ENCODE measurements at places on chromosomes 11 and 22.

DNA sequence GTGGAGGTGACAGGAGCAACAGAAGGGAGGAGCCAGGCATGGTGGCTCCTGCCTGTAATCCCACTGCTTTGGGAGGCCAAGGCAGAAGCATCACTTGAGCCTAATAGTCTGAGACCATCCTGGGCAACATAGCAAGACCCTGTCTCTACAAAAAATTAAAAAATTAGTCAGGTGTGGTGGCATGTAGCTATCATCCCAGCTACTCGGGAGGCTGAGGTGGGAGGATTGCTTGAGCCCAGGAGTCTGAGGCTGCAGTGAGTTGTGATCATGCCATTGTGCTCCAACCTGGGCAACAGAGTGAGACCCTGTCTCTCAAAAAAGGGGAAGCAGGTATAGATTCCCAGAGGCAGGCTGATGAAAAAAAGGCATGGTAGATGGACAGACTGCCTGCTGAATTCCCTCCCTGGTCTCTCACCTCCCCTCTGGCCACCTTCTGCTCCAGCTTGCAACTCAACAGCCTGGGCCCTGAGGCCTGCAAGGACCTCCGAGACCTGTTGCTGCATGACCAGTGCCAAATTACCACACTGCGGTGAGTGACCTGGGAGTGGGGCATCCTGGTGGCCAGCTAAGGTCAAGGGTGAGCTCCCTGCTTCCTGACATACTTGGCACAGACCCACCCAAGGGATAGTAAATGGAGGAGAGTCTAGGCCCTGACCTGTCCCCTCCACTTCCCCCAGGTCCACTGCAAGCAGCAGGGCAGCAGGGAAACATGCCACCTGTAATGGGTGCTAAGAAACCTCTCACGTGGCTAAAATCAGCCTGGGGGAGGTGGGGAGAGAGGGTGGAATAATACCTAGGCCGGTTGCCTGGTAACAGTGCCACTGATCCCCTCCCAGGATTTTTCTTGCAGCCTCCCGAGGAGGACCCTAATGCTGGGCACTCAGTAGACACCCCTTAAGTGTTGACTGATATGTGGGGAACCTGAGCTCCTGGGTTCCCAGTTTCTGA is 4.3 kb upstream of the NHERF4 start:
- DNase-seq: no peak

- DNase-seq: no peak
These were observed 39.8 kb upstream of the SHISAL1 start for GRCh38 chr22:44352378-44353035.

- DNase-seq: no peak
These were observed 6.8 kb upstream of the CHKA start for GRCh38 chr11:68127714-68128681.

DNA sequence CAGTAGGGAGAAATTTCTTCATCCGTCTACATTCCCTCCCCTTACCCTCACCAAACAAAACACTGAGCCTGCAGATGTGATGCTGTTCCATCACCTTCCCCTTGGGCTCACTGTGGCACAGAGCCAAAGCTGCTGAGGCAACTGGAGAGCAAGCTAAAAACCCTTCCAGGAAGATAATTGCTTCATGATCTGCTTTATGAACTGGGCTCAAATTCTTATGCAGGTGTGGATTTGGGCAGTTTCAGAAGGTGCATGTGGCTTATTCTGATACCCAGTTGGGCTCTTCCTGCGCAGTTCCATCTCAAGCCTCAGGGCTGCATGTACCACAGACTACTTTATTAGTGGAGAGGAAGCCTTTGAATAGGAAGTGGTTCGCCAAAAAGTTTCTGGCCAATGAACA is 58.3 kb downstream of the AAMDC start:
- no peak for DNase-seq

- DNase-seq: no peak
These were observed 45.1 kb upstream of the LMO2 start for GRCh38 chr11:33936725-33937604.

GRCh38 chr11:111733016-111733415 is 33.2 kb downstream of the PPP2R1B start:
- no peak for DNase-seq

- no peak for DNase-seq
These were observed 47.0 kb upstream of the GALNT18 start for GRCh38 chr11:11668781-11669180.

DNA sequence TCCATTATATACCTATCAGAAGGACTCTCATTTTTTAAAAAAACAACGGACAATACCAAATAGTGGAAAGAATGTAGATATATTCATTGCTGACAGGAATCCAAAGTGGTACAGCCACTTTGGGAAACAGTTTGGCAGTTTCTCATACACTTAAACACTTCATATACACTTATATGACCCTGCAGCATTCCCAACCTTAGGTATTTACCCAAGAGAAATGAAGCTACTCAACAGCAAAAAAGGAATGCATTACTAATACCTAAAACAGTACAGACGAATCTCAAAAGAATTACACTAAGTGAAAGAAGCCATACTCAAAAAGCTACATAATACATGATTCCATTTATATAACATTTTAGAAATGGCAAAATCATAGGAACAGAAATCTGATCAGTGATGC is 51.5 kb downstream of the RBFOX2 start:
- DNase-seq: no peak

DNA sequence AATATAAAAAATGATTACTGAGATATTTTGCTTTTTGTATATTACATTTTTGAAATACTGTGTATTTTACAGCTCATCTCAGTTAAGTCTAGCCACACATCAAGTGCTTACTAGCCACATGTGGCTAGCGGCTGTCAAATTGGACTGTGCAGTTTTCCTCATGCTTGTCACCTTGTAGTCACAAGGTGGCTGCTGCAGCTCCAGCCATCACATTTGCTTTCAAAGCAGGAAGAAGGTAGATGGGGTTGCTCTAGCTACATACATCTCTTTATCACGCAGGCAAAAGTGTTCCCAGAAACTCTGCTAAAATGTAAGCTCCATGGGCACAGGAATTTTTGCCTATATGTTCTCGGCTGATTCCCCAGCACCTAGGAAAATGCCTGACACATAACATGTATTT is 61.5 kb downstream of the MICAL2 start:
- no peak for DNase-seq

- DNase-seq: no peak
These were observed 22.1 kb upstream of the RRAS2 start for GRCh38 chr11:14380947-14381561.

DNA sequence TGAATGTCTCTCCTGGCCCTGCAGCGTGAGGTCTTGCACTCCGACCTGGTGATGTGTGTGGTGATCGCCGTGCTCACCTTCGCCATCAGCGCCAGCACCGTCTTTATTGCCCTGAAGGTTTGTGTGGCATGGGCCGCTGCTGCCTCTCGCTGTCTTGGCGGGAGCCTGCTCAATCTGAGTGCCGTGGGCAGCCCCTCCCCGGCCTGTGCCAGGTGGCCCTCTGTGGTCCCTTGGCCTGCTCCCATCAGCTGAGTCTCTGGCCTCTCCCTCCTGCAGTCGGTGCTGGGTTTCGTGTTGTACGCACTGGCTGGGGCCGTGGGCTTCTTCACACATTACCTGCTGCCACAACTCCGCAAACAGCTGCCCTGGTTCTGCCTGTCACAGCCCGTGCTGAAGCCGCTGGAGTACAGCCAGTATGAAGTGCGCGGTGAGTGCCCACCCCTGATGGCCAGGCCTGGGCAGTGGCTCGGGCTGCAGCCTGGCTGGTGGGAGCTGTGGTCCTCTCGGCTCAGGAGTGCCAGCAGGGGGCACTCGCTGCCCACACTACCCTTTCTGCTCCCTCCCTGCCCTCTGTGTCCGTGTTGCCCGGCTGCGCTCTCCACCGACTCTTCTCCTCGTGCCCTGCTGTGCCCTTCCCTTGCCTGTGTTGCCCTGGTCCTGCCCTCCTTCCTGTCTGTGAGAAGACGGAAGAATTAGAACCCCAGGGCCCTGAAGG is 10.2 kb downstream of the PCNX3 start:
- no peak for DNase-seq

GRCh38 chr11:61820174-61820573 is 3.4 kb upstream of the FADS1 start:
- no peak for DNase-seq

GRCh38 chr11:111448414-111448813 is 63.8 kb downstream of the BTG4 start:
- DNase-seq: no peak

DNA sequence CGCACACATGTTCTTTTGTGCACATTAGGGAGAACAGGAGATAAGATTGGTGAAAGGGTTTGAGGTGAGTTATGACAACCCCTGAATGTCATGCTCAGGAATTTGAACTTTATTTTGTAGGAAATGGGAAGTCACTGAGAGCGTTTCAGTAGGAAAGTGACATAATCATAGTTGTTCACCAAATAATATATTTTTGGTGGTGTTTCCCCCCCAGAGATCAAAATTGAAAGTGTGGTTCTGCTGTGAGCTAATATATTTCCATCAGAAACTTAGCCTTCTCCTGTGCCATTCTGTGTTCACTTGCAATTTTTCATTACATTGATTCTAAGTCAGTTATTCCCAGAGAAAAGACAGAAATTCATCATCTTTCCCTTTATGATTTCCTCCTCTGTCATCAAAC is 64.1 kb upstream of the RCN1 start:
- no peak for DNase-seq

- DNase-seq: no peak
These were observed 26.5 kb downstream of the RPL27A start for GRCh38 chr11:8709002-8709672.

DNA sequence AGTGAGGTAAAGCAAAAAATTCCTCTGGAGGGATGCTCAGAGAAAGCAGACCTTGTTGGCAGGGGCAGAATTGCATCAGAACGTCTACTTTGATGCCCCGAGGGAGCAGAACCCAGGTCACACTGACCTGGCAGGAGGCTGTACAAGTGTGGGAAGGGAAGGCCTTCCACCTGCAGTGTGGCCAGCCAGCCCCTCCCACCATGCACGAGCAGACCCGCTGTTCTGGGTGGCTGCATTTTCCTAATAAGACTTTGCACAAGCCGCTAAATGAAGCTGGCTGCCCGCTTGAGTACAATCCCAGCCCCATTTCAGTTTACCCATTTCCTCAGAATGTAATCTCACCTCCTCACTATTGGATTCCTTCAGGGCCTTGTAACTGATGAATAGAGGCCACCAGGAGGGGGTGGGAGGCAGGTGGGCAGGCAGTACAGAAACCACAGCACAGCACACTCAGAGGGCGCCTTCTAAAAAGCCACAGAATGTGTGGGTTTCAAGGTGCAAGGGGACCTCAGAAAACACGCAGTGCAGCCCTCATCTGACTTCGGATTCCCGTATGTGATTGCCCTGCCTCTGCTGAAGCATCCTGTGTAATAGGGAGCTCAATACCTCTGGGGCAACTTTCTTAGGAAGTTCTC is 316.6 kb downstream of the OPCML start:
- no peak for DNase-seq

DNA sequence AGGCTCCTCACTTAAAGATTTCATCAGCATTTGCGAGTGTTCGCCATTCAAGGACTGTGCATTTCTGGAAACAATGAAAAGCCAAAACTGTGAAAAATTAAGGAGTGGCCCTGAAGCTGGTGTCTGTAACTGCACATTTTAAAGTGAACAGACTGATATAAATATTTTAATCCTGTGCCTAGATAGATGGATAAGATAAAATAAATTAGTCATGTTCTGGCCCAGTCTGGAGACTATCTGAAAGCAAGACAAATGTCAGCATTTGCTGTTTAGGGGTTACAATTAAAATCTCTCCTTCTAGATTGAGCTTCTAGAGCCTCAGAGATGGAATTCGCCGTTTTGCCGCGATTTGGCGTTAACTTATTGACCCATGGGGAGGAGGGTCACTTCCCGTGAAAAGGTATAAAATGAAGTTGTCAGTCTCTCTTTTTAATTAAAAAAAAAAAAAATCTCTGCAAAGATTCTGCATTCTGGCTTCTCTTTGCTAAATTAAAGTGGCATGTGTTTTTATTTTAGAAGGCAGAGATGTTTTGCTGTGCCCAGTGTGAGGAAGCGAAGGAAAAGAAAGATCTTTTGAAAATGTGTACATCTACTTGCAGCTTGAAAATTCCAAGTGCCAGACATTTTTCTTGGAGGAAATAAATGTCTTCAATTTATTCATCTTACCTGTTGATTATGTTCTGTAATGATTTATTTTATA is 79.7 kb upstream of the WNT7B start:
- DNase-seq: no peak

Measured in NCI-H187 treated with DMSO at 0.1 percent for 48 hours (cell line).